Breast epithelium (tissue), 4 donors: ENCODE measurements at places on chromosomes 3 and 15.
A peak's percentile ranks its signal among the peaks of the same experiment; 100 is the strongest.

- no peak for DNase-seq
These were observed 123.8 kb upstream of the PHLDB2 start for GRCh38 chr3:111735243-111735758.

DNA sequence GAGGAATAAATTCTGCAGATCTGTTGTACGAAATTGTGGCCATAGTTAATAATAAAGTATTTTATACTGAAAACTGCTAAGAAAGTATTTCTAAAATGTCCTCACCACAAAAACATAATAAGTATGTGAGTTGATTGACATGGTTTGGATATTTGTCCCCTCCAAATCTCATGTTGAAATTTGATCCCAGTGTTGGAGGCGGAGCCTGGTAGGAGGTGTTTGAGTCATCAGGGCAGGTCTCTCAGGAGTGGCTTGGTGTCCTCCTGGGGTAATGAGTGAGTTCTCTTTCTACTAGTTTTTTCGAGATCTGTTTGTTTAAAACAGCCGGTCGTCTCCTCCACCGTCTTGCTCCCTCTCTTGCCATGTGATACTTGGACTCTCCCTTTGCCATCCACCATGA lies 424.1 kb upstream of the KCNMB2 start:
- DNase-seq: no peak

DNA sequence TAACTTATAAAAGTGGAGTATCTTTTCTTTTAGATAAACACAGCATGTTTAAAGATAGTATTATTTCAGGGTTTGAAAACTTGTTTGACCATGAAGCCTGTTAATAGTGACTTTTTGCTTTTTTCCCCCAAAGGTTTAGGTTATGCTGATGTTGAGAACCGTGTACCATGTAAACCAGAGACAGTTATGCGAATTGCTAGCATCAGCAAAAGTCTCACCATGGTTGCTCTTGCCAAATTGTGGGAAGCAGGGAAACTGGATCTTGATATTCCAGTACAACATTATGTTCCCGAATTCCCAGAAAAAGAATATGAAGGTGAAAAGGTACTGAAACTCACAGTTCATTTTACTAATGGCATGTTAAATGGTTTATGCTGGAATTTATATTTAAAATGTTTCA lies 5.1 kb downstream of the LACTB start:
- DNase-seq: no peak

- no peak for DNase-seq
These were observed 1.0 kb downstream of the SHOX2 start for GRCh38 chr3:158105119-158105709.

- DNase-seq: no peak
These were observed 39.7 kb downstream of the NBEAL2 start for GRCh38 chr3:47019201-47019600.

DNA sequence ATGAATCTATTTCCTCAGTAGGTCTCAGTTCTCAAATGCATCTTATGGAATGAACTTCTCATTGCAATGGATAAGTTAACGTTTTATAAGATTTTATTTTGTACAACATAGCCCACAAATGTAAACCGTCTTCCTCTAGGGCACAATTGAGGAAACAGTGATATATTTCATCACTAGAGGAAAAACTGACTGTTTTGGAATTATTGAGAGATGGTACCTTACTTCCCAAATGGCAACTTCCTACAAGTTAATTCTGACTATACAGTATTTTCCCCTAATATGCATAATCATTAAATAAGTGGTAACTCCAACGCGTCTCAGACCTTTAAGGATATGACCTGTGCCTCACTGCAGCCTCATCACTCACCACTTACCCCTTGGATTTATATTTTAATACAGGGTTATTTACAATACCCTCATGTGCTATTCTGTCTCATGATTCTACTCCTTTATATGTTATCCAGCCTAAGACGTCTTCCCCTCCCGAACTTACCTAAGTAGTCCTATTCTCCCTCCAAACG lies 13.3 kb downstream of the GABPB1 start:
- DNase-seq: no peak

- DNase-seq: no peak
These were observed 205.0 kb upstream of the STAC start for GRCh38 chr3:36175113-36175812.

DNA sequence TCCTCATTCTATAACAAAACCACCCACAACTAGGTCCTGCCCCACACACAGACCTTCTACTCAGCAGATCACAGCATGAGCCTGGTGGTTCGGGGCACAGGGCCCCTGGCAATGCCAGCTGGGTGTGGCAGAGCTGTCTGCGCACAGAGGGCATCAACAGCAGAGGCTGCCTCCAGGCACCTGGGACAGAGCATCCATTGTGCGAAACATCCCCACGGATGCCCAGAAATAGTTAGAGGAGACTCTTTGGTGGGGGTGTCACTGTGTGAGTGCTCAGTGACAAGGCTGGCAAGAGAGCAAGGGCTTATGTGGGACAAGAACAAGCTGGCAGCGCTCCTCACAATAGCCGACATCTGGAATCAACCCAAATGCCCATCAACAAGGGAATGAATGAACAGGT lies 487.4 kb upstream of the PROK2 start:
- DNase-seq: no peak

DNA sequence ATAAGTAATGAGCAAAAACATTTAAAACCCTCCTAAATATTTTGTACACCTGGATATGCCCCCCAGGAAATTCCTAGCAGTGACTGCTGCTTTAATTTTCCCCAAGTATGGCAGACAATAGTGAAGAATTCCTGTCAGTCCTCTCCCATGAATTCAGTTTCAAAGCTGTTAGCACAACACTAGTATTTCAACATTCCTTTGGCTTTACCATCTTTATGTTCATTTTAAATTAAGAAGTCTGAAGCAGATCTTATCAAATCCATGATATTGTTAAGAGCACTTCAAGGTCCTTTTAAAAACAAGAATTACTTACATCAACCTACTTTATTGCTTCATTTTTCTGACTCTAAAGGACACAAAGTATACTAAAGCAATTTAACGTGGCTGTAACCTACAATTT lies 28.8 kb upstream of the CDIN1 start:
- DNase-seq: no peak

- DNase-seq: no peak
These were observed 1.1 kb upstream of the CD200R1 start for GRCh38 chr3:112976001-112976400.

- peak; percentile 43 for DNase-seq
These were observed 9.1 kb downstream of the BCL2L10 start for GRCh38 chr15:52103217-52104207.

DNA sequence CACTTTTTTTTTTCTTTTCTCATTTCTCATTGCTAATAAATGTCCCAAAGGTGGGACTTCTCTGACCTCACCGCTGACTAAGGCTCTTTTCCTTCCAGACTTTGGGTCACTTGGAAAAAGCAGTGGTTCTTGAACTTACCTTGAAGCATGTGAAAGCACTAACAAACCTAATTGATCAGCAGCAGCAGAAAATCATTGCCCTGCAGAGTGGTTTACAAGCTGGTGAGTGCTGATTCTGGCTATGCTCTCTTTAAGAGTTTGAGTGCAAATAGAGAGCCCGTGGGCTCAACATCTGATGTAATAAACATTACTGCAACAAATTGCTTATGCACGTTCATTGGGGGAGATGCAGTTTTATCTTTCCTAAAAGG lies 2.0 kb downstream of the BHLHE40 start:
- DNase-seq: no peak

- DNase-seq: no peak
These were observed 23.6 kb upstream of the SSUH2 start for GRCh38 chr3:8668216-8668615.

DNA sequence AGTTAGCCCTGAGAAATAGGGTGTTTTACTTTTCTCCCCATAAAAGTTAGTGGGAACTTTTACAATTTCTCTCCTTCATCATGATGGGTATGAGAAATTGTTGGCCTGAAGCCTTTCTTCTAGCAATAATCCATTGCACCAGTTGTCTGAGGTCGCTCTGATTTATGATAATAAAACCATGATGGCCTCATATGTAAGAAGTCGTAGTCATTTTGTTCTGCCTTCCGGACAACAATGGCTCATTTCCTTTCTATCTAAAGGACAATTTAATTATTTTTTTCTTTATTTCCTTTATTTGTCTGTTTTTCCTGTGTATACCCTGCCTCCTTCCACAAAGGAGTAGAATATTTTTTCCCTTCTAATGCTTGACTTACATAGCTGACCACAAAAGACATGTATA lies 31.6 kb upstream of the GNB4 start:
- no peak for DNase-seq

DNA sequence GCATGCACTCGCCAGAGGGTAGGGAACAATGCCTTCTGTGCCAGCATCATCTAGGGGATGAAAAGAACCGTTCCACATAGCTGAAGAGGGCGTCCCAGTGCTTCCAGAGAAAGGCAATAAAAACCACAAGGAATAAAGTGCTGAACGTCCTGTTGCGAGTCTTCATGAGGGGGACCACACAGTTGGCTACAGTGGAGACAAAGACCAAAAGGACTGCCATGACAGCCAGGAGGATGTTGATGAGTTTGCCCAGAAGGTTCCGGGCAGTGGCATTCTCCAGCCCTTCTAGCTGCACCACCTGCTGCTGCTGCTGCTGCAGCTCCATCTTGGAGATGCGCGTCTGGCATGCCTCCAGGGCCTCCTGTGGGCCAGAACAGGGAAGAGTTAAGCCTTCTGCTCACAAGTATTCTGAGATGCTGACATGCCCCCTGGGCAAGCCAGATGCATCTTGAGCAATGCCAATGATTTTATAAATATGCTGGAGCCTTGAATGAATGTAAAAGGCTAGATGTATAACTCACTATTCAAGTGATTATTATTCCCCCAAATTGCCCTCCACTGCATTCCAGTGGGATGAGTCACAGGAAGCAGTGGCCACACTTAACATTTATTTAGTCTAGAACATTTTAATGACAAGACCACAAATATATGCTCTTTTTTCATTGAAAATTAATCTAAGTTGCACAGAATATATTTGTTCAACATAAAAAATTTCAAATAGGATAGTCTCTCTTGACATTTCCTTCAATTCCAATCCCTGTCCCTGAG lies 45.1 kb upstream of the PLXND1 start:
- no peak for DNase-seq

DNA sequence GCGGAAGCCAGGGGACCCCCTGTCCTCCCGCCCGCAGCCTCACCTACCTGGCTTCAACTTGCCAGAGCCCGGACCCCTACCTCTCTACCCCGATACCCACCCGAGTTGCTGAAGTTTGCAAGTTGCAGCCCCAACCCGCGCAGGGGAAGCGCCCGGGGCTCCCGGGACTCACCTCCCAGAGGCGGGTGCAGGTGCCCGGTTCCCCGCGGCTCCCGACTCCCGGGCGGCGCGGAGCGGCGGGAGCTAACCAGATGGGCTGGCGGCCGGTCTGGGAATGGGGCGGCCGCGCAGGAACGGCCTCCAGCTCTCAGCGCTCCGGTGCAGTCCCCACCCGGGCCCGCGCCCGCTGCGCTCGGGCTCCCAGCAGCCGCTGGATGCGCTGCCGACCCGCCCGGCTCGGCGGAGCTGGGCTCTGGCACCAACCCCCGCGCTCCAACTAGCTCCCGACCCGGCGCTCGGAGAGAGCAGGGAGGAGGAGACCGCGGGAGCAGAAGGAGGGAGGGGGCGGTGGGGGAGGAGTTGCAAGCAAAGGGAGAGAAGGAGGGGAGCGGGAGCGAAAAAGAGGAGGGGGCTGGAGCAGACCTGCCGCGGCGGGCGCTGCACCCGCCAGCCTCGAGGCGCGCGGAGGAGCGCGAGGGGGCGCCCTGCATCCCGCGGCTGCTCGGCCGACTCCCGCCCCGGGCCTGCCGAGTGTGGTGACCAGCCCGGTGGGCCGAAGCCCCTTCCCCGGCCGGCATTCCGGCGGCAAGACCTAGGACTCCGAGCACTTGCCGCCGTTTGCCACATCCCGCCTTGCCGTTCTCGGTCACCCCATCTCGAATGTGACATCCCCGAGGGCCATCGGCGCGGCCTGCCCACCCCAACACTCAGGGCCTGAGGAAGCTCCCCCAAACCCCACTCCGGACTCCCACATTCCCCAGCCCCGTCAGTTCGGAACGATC lies at the start of gene SEMA5B:
Gene SEMA5B (minus strand): TSS at position 472 of the 941 bp plus-strand sequence. CDS start 66,500 bp downstream, outside the sequence.
- DNase-seq: no peak

DNA sequence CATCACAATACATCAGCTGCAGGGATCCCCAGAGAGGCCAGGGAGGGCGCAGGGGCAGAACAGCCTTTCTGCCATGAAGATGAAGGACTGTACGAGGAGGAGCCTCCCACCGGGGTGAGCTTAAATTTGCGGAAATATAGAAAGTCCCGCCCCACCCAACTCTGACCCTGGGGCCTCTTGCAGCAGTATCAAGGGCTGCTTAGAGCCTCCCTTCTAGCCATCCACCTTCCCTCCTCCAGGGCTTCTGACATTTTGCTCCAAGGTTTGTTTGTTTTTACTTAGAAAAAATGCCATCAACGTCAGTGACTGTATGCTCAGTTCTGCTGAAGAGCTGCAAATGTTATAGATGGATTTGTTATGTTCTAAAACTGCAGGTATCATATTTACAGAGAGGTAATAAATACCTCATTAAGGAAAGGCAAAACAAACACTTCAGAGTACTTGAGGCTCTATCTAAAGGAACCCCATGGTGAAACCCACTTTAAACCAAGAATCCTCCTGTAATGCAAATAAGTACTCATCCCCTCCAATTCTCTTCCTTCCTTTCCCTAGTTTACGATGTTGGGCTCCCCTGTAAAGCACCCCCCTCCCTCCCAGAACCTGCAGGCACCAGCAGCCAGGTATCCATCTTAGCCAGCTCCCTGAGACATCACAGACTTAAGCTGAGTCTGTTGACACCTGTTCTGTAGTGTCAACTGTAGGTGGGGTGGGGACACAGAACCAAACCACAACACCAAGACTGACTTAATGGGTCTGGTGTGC lies 30.5 kb downstream of the RFTN1 start:
- DNase-seq: no peak

- DNase-seq: no peak
These were observed 2.0 kb downstream of the DVL3 start for GRCh38 chr3:184157206-184157605.

DNA sequence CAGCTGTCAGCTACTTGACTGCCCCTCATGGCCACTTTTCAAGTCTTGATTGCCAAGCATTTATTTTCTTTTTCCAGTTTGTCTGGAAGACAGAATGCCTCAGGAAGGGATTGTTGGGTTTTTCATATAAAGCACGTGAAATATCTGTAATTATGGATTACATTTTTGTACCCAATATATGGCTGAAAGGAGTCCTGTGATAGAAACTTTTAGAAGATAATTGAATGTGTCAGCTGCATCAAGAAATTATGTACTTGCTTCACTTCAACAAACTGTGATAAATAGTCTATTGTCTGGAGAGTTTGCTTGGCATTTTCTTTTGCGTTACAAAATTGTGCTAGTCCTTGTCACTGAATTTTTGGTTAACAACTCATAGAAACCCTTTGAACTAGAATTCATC lies 247.9 kb upstream of the SLCO3A1 start:
- DNase-seq: no peak
